ENCODE measurements at places on chromosomes 6 and 20.

DNA sequence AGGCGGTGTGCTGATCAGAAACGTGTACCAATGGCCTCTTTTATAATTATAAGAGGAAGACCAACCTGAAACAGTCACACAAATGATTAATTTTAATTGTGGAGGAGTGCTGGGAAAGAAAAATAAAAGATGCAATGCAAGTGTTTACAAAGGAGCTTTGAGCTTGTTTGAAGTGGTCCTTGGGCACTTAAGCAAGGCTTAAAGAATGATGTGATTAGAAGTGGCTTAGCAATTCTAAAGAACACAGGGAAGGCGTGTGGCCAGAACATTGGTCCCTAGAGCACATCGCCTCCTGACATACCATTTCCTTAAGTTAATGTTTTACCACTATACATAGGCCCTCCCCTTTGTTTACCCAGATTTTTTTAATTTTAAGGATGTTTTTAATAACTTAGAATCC is 26.1 kb downstream of the PTPN1 start:
- no peak for DNase-seq

- DNase-seq: no peak
These were observed 9.8 kb downstream of the SDC4 start for GRCh38 chr20:45338121-45339030.

DNA sequence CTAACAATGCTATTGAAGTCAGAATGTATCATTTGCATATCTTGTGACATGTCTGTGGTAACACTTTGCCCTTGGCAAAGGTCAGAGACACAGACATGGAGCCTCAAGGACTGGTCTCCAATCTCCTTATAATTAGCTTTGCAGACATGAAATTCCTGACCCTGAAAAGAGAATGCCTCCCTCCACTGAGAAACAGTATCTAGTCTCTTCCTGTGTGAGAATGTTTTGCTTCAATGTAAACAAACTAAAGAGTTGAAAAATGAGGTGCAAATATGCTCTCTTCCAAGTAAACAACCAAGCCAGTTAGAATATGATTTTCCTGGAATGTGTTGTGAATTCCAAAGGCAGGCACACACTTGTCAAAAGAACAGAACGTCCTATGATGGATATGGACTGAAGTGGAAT is 407.1 kb upstream of the MARCKS start:
- peak; percentile 16 for DNase-seq

- DNase-seq: peak; percentile 41
These were observed 48.5 kb downstream of the RPF2 start for GRCh38 chr6:111030008-111031007.

- no peak for DNase-seq
These were observed 159.2 kb downstream of the RPS12 start for GRCh38 chr6:132973514-132973993.

DNA sequence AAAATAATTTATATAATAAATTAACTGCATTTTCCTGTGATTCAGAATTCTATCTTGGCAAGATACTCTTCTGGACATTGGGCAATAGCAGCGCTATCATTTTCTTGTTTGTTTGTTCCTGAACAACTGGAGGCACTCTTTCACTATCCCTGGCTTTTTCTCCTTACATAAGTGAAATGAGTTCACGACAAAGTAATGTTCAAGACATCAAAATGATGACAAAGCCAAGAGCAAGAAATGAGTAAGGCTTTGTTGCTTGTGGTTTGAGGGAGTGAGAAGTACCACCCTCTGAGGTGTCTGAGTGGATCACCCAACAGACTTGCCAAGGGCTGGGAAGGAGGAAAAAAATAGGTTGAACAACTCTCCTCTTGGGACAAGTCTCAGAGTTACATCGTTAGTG is 466.6 kb upstream of the JAG1 start:
- no peak for DNase-seq

GRCh38 chr20:34579191-34579978 is 20.9 kb downstream of the MAP1LC3A start:
- peak; percentile 68 for DNase-seq

DNA sequence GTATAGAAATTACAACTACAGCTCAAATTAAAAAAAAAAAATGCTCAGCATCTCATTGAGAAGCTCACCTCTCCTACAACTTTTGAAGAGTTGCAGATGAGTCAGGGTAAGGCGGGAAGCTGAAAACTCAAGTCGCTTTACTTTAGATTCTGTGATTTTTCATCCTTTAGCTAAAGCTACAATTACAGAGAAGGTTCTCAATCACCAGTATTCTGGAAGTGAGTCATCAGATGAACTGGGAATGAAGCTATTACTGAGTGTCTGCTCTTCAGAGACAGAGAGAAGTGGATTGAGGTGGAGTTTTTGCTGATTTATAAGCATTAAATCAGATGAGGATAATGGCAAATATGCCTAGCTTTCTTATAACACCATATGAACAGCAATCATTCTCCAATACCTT is 91.9 kb downstream of the TFAP2A start:
- DNase-seq: no peak

- no peak for DNase-seq
These were observed 7.9 kb downstream of the TUBB start for GRCh38 chr6:30727920-30728553.

DNA sequence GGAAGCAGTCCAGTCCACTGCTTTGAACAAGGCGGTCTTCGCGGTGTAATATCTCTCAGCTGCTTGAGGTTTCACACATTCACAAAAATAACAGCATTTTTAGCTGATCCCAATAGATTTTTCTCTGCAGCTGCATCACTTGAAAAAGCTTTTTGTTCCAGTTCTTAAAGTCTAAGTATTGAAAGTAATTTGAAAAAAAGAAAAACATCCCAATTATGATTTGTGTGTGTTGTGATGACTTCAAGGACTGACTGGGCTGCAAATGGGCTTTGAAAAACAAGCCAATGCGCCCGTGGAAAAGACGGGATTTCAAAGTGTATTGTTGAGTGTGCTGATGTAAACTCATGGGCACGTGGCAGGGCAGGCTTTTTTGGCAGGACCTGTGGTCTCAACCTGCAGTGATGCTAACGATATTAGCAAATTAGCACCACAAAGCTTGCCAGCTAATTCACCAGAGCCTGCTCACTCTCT is 151.1 kb downstream of the TMEM242 start:
- no peak for DNase-seq

GRCh38 chr6:6256886-6257285 is 63.6 kb downstream of the F13A1 start:
- peak; percentile 32 for DNase-seq

Data from suppressor macrophage treated with lipopolysaccharide for 1 hour (primary cell).